ENCODE measurements at places on chromosomes 11 and 22. TPM values are rescaled to one million over a fixed set of nuclear protein-coding genes. Genes with fewer than 3 reads are reported as not detected.

The SULT4A1 gene
- 0.13 TPM for total RNA-seq

The SLC22A8 gene
- not detected for total RNA-seq

The SMIM35 gene
- total RNA-seq, result not detected

The OR52H1 gene
- not detected for total RNA-seq

- DNase-seq, result no peak
Observed at GRCh38 chr11:47216121-47216798, 1.5 kb downstream of the DDB2 start.

- DNase-seq, result no peak
Observed at GRCh38 chr11:86608251-86608799, 64.1 kb downstream of the ME3 start.

- DNase-seq, result no peak
Observed at GRCh38 chr11:120522021-120522420, 10.5 kb downstream of the GRIK4 start.

DNA sequence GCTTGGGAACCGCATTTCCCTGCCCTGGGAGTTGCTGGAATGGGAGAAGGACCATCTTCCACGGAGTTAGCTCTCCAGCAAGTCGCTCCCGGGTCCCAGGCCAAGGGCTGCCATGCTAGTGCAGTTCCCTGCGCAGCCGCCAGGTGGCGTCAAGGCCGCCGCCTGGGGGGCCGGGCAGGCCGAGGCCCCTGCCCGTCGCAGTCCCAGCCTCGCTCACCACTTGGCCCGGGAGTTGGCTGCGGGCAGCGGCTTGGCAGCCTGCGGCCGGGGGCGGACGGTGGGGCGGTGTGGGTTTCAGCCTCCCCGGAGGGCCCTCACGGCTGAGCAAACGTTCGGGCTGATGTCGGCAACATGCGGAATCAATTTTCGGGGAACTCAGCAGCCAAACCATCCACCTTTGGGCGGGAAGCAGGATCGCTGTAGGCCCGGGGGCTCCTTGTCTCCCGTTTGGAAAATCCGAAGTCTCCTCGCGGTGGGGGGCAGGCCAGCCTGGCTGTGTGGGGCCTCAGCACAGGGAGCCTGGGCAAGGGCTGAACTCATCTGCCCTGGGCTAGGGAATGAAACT is 415.1 kb downstream of the SOX6 start:
- DNase-seq, result peak; percentile 80

DNA sequence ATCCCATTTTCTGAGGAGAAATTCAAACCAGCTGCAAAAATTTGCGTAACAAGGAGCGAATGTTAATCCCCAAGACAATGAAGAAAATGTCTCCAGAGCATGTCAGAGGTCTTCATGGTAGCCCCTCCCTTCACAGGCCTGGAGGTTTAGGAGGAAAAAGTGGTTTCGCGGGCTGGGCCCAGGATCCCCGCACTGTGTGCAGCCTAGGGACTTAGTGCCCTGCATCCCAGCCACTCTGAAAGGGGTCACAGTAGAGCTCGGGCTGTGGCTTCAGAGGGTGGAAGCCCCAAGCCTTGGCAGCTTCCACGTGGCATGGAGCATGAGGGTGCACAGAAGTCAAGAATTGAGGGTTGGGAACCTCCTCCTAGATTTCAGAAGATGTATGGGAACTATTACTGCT is 87.4 kb downstream of the BRD1 start:
- DNase-seq, result no peak

DNA sequence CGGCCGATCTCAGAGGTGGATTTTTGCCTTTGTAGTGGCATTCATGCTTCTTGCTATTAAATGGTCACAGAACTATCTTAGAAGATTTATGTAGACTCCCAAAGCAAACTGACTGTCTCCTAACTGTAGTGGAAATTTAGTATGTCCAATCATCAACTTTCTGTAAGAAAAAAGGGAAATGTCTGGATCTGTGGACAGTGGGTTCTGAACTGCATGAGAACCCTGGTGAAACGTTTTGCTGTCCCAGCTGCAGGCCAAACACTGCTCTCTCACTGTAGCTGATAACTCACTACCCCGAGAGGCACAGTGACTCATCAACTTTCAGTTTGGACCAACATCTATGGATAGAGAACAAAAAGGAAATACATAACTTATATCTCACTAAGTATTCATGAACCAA is 387.1 kb downstream of the SOX6 start:
- DNase-seq, result peak; percentile 80
